ENCODE measurements at places on chromosomes 5 and 9. TPM values are rescaled to one million over a fixed set of nuclear protein-coding genes. Genes with fewer than 3 reads are reported as not detected.
A peak's percentile ranks its signal among the peaks of the same experiment; 100 is the strongest.

DNA sequence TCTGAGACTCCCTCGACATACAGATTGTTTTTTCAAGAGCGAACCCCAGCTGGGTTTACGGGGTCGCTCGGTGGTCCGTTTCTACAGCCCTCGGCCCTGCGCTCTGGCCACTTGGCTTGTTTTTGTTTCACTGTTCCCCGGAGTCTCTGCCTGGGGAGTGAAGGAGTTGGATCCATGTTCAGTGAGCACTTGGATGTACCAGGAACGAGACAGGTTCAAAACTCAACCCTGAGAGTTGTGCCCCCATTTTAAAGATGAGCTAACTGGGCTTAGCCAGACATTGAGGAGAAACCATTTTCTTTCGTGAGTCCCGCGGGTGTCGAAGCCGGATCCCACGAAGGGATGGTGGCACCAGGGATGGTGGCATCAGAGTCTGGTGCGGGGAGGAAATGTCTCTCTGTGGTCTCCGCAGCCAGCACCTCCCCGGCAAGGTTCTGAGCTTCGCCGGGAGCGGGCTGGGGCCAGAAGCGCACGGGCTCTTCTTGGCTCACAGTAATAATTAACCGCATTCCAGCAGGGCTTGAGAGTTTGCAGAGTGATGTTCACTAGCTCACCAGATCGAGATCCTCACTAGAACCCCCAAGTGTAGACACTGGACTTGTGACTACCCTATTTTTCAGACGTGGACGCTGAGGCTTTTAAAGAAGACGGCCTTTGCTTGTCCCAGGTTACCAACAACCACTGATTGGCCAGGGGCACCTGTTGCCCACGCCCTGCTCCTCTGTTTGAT is 1.0 kb downstream of the MSX2 start:
- peaks cover 98% of the 10 kb centered on the region for H3K27me3 ChIP-seq
- peak overlapping the region; percentile 44 for H3K4me3 ChIP-seq
- DNase-seq: no peak

- H3K4me1 ChIP-seq: peaks cover 24% of the 10 kb centered on the region
- DNase-seq: no peak
- no peak overlapping the region for H3K27ac ChIP-seq
- no peaks in the 10 kb centered on the region for H3K27me3 ChIP-seq
Observed at GRCh38 chr5:143582176-143582575, 178.7 kb upstream of the NR3C1 start.

- no peak overlapping the region for H3K4me3 ChIP-seq
- no peaks in the 10 kb centered on the region for H3K27me3 ChIP-seq
- no peak overlapping the region for H3K27ac ChIP-seq
Observed at GRCh38 chr9:12720551-12720950, 27.4 kb downstream of the TYRP1 start.

DNA sequence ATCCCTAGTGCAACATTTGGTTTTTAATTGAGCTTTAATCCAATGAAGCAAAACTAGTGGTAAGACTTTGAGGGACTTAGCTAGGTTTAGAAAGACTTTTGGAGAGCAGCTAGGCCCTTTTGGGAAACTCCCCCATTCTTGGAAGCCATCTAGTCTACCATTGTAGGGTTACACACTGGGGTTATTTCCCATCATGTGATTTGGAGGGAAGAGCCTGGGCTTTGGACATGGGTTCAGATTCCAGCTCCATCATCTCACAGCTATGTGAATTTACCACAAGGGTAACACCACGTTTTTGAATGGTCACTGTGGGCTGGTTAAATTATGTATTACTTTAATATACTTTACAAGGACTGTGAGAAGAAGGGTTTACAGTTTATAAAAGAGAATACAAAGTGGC is 18.3 kb upstream of the TNFSF15 start:
- H3K27me3 ChIP-seq: no peaks in the 10 kb centered on the region
- no peak for DNase-seq
- no peak overlapping the region for H3K4me3 ChIP-seq
- no peaks in the 10 kb centered on the region for H3K36me3 ChIP-seq

- H3K4me3 ChIP-seq: no peak overlapping the region
- no peaks in the 10 kb centered on the region for H3K36me3 ChIP-seq
- H3K27me3 ChIP-seq: no peaks in the 10 kb centered on the region
- DNase-seq: no peak
- no peaks in the 10 kb centered on the region for H3K4me1 ChIP-seq
- no peak overlapping the region for H3K27ac ChIP-seq
Observed at GRCh38 chr9:132383462-132383883, 23.2 kb downstream of the TTF1 start.

GRCh38 chr5:126220725-126221124 is 202.5 kb upstream of the GRAMD2B start:
- no peaks in the 10 kb centered on the region for H3K27me3 ChIP-seq
- no peak overlapping the region for H3K4me3 ChIP-seq
- no peaks in the 10 kb centered on the region for H3K36me3 ChIP-seq

DNA sequence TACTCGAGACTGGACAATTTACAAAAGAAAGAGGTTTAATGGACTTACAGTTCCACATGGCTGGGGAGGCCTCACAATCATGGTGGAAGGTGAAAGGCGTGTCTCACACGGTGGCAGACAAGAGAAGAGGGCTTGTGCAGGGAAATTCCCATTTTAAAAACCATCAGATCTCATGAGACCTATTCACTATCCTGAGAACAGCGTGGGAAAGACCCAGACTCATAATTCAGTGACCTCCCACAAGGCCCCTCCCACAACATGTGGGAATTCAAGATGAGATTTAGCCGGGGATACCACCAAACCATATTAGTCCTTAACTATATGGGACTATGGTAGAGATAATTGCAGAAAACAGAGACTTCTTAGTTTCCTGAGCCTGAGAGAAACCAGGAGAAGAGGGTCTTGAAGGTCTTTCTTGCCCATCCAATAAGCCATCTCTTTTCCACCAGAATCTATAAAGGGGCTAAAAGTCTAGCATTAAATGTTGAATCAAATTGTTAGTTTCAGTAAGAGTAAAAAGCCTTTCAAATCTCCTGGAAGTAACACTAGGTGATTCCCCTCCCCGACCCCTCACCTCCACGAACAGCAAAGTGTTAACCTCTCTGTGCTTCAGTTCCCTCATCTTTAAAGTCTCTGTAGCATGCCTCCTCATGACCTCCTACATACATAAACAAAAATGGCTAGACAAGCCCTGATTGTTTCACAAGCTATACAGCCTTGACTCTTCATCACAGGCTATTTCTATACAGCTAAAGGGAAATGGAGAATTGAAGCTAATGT is 259.1 kb downstream of the TMEM167A start:
- no peak overlapping the region for H3K4me3 ChIP-seq
- H3K4me1 ChIP-seq: peaks cover 1% of the 10 kb centered on the region
- H3K27ac ChIP-seq: no peak overlapping the region
- H3K36me3 ChIP-seq: no peaks in the 10 kb centered on the region
- no peak for DNase-seq

DNA sequence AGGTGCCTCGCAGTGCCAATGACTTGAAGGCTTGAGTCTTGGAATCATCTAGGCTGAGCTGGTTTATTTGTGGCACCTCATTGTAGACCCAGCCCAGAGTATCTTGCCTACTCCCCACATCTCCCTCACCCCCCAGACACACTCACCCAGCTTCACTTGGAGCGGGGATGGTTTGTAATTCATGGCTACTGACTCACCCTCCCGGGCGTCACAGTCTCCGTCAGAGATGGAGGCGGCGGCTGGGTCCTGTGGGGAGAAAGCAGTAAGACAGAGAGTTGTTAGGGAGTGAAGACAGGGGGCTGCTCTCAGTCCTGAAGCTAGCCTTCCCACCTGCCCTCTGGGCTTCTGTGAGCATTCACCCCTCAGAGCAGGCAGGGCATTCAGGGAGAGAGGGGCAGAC is 29.0 kb upstream of the MYORG start:
- DNase-seq: no peak
- peaks cover 41% of the 10 kb centered on the region for H3K36me3 ChIP-seq
- no peaks in the 10 kb centered on the region for H3K4me1 ChIP-seq
- no peak overlapping the region for H3K27ac ChIP-seq
- no peak overlapping the region for H3K4me3 ChIP-seq

- H3K4me1 ChIP-seq: peaks cover 22% of the 10 kb centered on the region
- H3K4me3 ChIP-seq: no peak overlapping the region
- H3K27me3 ChIP-seq: no peaks in the 10 kb centered on the region
- H3K36me3 ChIP-seq: no peaks in the 10 kb centered on the region
- no peak overlapping the region for H3K27ac ChIP-seq
- DNase-seq: no peak
Observed at GRCh38 chr5:100668511-100668910, 133.3 kb downstream of the FAM174A start.

DNA sequence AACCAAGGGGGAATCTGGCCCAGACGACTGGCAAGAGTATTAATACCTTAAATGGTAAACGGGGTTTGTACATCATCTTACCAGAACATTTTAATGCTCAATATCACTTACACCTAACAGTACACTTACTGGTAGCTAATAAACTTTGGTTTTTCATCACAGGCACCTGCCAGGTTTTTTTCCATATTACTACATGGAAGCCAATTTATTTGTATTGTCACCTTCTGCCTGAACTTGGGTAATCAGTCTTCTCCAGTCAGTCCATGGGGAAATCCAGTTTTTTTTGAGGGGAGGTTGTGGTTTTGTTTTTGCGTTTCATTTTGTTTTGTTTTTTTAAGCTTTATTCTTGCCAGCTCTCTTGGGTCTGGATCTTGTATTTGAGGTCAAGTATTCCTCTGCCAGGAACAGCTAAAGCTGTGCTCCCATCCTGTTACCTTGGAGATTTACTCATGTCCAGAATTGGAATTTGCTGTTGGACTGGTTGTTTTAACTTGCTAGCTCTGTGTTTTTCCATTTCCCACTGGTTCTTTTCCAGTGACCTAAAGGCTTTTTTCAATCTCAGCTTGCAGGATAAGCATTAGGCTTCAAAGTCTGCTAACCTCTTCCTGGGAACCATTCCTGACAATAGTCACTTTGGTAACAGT is 11.1 kb upstream of the NADK2 start:
- H3K27me3 ChIP-seq: no peaks in the 10 kb centered on the region
- no peaks in the 10 kb centered on the region for H3K4me1 ChIP-seq
- no peak overlapping the region for H3K4me3 ChIP-seq
- no peaks in the 10 kb centered on the region for H3K36me3 ChIP-seq

GRCh38 chr9:34996905-34997279 is 7.3 kb downstream of the DNAJB5 start:
- no peak for DNase-seq
- peaks cover 10% of the 10 kb centered on the region for H3K4me1 ChIP-seq
- no peak overlapping the region for H3K27ac ChIP-seq
- H3K36me3 ChIP-seq: peaks cover 21% of the 10 kb centered on the region
- H3K27me3 ChIP-seq: no peaks in the 10 kb centered on the region
- no peak overlapping the region for H3K4me3 ChIP-seq

DNA sequence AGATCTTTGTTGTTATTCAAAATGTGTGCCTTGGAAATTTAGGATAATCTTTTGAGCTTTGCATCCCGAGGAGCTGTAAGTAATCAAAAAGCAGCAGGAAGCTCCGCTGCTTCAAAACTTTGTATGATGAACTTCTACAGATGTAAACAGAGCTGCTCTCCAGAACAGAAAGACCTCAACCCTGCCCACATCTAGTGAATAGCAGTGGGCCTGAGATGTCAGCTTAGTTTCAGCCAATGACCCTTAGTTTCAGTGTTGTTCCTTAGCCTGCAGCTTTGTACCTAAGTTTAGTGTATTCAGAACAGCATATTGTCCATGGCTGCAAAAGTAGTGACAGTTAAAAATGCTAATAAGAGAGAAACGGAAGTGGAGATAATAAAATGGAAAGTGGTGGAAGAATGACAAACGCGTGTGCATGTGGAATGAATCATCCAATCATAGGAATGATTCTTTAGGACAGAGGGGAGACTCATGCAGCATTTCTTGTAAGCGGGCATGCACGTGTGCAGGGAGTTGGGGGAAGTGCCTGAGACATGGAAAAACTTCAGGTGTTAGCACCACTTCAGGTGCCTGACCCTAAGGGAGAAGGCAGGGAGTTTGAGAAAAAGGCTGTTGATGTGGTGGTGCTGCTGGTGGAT is 24.9 kb downstream of the SNX24 start:
- no peaks in the 10 kb centered on the region for H3K27me3 ChIP-seq
- peaks cover 5% of the 10 kb centered on the region for H3K36me3 ChIP-seq
- no peak overlapping the region for H3K27ac ChIP-seq
- no peak for DNase-seq

DNA sequence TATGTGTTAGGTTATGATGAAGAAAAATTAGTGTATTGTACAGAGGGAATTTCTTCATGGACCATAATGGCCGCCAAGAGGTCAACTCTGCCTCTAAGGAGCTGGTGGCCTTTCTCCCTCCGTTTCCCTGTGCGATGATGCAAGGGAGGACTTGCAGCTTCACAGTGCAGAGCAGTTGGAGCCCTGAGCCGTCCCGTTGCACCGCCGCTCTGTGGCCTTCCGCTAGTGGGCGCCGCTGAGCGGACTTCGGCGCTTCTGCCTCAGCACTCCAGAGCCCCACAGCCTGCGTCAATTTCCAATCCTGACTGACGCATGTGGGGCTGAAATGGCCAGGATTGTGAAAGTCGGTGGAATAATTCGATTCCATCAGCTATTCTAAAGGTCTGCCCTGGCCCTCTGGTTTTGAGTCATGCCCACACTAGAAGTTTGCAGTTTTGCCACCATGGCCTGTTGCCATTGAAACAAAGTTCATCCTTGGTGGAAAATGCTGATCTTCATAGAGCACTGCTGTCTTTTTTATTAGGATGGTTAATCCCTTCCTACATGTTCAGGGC is 22.7 kb upstream of the LECT2 start:
- peak; percentile 95 for DNase-seq
- H3K4me3 ChIP-seq: no peak overlapping the region
- H3K27ac ChIP-seq: no peak overlapping the region
- H3K27me3 ChIP-seq: peaks cover 25% of the 10 kb centered on the region
- peaks cover 10% of the 10 kb centered on the region for H3K4me1 ChIP-seq

- H3K4me1 ChIP-seq: peaks cover 6% of the 10 kb centered on the region
- H3K36me3 ChIP-seq: no peaks in the 10 kb centered on the region
- H3K27ac ChIP-seq: no peak overlapping the region
- DNase-seq: no peak
- no peaks in the 10 kb centered on the region for H3K27me3 ChIP-seq
Observed at GRCh38 chr9:134592018-134592818, 49.4 kb upstream of the COL5A1 start.

GRCh38 chr9:87973122-87973521 is 1.2 kb downstream of the CDK20 start:
- peaks cover 10% of the 10 kb centered on the region for H3K4me1 ChIP-seq
- no peak overlapping the region for H3K27ac ChIP-seq
- no peaks in the 10 kb centered on the region for H3K36me3 ChIP-seq

The LCN6 gene
- total RNA-seq: 18.9 TPM

The OBP2B gene
- not detected for total RNA-seq

The PPP2R2B gene
- 0.70 TPM for total RNA-seq

The GARIN3 gene
- total RNA-seq: not detected

The SGCD gene
- 15.5 TPM for total RNA-seq

The SLCO4C1 gene
- 39.8 TPM for total RNA-seq

The PMPCA gene
- total RNA-seq: 44.9 TPM
